ENCODE measurements at places on chromosomes 1 and 21. TPM values are rescaled to one million over a fixed set of nuclear protein-coding genes. Genes with fewer than 3 reads are reported as not detected.

- peaks cover 3% of the 10 kb centered on the region for H3K4me1 ChIP-seq
- no peak overlapping the region for H3K27ac ChIP-seq
- DNase-seq = no peak
- H3K36me3 ChIP-seq = no peaks in the 10 kb centered on the region
These were observed 27.8 kb upstream of the HYI start for GRCh38 chr1:43481491-43481890.

GRCh38 chr1:116712510-116712909 lies 41.7 kb upstream of the CD2 start:
- H3K4me3 ChIP-seq = no peak overlapping the region
- no peaks in the 10 kb centered on the region for H3K36me3 ChIP-seq
- no peak overlapping the region for H3K27ac ChIP-seq
- H3K4me1 ChIP-seq = no peaks in the 10 kb centered on the region
- H3K27me3 ChIP-seq = no peaks in the 10 kb centered on the region

DNA sequence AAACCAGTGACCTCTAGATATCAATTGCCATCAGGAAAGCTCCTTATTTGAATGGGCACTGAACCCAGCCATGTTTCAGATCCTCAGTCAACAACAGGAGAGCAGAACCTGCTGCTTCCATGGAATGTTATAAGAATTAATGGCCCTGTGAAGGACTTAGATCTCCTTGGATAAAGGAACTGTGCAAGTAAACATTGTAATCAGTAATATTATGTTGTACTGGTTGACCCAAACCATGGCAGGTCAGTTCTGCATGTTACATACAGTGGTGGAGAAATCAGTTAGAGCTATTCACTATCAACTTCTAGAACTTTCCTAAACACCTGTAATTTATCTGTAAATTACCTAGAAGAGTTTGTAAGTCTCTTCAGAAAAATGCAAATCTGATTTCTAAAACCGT lies 11.2 kb upstream of the CLDN8 start:
- H3K27me3 ChIP-seq = no peaks in the 10 kb centered on the region
- H3K36me3 ChIP-seq = no peaks in the 10 kb centered on the region
- no peak overlapping the region for H3K4me3 ChIP-seq
- H3K4me1 ChIP-seq = no peaks in the 10 kb centered on the region
- no peak for DNase-seq

GRCh38 chr1:167554028-167554779 lies 642 bp upstream of the CREG1 start:
- peak overlapping the region; percentile 32 for H3K4me3 ChIP-seq
- no peaks in the 10 kb centered on the region for H3K36me3 ChIP-seq
- no peak for DNase-seq

- H3K27me3 ChIP-seq = no peaks in the 10 kb centered on the region
- peak overlapping the region; percentile 56 for H3K27ac ChIP-seq
- DNase-seq = no peak
- peaks cover 35% of the 10 kb centered on the region for H3K4me1 ChIP-seq
- H3K36me3 ChIP-seq = peaks cover 10% of the 10 kb centered on the region
These were observed 3.5 kb upstream of the SH3BGRL3 start for GRCh38 chr1:26276432-26276838.

- H3K4me1 ChIP-seq = peaks cover 9% of the 10 kb centered on the region
- no peaks in the 10 kb centered on the region for H3K27me3 ChIP-seq
- H3K36me3 ChIP-seq = no peaks in the 10 kb centered on the region
- peak overlapping the region; percentile 2 for H3K27ac ChIP-seq
These were observed 50.8 kb upstream of the CLIC4 start for GRCh38 chr1:24694380-24694843.

The NSUN4 gene
- total RNA-seq = 11.9 TPM

- no peaks in the 10 kb centered on the region for H3K36me3 ChIP-seq
- DNase-seq = no peak
- H3K4me1 ChIP-seq = peaks cover 6% of the 10 kb centered on the region
- H3K27ac ChIP-seq = no peak overlapping the region
- no peak overlapping the region for H3K4me3 ChIP-seq
These were observed 18.0 kb downstream of the UMODL1 start for GRCh38 chr21:42089093-42089631.

DNA sequence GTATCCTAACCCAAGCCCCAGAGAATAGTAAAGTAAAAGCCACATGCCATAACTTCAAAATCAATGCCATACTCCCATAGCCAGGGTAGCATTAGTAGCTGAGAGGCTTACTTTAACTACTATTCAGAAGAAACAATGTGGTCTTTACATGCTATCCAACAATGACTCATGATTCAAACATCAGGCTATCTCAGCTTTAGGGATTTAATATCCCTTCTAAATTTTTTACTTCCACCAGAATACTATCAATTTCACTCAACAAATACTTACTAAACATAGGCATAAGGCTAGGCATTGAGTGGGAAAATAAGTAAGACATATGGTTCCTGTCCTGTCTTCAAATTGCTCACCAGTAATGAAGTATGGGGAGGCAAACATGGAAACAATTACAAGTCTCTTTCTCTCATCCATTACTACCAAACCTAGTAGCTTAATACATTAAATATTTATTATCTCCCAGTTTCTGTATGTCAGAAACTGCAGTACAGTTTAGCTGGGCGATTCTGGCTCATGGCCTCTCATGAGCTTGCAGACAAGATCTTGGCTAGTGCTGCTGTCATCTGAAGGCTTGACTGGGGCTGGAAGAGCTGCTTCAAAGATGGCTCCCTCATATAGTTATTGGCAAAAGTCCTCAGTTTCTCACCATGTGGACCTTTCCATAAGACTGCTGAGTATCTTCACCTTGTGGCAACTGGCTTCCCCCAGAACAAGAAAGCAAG lies 30.7 kb downstream of the EVI5 start:
- H3K27me3 ChIP-seq = no peaks in the 10 kb centered on the region
- peak; percentile 90 for DNase-seq
- no peaks in the 10 kb centered on the region for H3K36me3 ChIP-seq
- peaks cover 15% of the 10 kb centered on the region for H3K4me1 ChIP-seq
- H3K4me3 ChIP-seq = no peak overlapping the region

The BOLA1 gene
- 4.4 TPM for total RNA-seq

The TPTE gene
- total RNA-seq = not detected

The TRIM62 gene
- total RNA-seq = 2.8 TPM

DNA sequence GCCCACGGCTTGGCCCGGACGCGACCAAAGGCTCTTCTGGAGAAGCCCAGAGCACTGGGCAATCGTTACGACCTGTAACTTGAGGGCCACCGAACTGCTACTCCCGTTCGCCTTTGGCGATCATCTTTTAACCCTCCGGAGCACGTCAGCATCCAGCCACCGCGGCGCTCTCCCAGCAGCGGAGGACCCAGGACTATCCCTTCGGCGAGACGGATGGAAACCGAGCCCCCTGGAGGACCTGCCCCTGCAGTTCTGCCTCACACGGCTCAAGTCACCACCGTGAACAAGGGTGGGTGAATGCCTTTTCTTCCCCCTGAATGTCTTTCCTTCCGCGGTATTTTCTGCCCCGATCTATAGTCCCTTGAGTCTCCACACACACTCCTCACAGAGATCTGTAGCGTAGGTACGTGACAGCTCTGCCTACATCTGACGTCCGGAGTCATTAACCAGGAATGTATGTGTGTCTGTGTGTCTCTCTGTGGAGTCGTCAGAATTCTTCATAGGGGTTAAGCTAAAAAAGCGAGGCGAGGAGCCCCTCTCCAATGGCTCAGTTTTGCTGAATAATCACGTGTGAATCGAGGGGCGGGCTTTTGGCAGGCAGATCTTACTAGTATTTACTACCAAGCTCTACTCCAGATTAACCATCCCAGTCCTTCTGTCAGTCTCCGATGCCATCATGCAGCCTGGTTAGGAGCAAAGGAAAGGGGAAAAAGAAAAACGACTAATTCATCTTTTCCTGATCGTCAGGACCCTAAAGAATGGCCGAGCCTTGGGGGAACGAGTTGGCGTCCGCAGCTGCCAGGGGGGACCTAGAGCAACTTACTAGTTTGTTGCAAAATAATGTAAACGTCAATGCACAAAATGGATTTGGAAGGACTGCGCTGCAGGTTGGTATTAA lies at the start of gene CDKN2C:
CDKN2C (plus strand) TSS at position 635 of the 898 bp plus-strand sequence; CDS start at position 759, 124 bp downstream.
- H3K27me3 ChIP-seq = no peaks in the 10 kb centered on the region
- peak within 1 kb of the TSS; percentile 89 for H3K27ac ChIP-seq
- H3K4me3 ChIP-seq = peak within 1 kb of the TSS; percentile 88

The HNRNPCL2 gene
- not detected for total RNA-seq

DNA sequence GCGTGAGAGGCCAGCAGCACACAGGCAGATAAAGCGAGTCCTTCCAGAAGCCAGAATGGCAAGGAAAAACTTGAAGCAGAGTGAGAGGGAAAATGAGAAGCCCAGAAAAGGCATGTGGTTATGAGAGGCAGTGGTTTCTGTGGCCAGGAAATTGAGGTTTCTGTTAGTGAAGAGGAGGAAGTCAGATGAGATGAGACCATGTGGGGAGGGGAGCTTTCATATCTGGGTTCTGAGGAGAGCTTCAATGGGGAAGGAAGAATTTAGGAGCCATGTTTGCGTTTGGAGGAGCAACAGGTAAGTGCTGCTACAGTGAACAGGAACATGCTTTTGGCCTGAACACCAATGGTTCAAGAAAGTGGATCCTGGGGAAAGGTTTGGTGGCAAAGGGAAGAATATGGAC lies 6.1 kb upstream of the CD1A start:
- DNase-seq = no peak
- no peak overlapping the region for H3K4me3 ChIP-seq

The GJA9 gene
- not detected for total RNA-seq

The NUF2 gene
- total RNA-seq = 18.5 TPM

The OR6K3 gene
- not detected for total RNA-seq

GRCh38 chr1:87497380-87498203 lies 168.9 kb downstream of the LMO4 start:
- no peaks in the 10 kb centered on the region for H3K27me3 ChIP-seq
- no peak overlapping the region for H3K4me3 ChIP-seq
- no peak overlapping the region for H3K27ac ChIP-seq
- no peaks in the 10 kb centered on the region for H3K4me1 ChIP-seq
- DNase-seq = no peak

The NUP210L gene
- total RNA-seq = under 0.01 TPM

DNA sequence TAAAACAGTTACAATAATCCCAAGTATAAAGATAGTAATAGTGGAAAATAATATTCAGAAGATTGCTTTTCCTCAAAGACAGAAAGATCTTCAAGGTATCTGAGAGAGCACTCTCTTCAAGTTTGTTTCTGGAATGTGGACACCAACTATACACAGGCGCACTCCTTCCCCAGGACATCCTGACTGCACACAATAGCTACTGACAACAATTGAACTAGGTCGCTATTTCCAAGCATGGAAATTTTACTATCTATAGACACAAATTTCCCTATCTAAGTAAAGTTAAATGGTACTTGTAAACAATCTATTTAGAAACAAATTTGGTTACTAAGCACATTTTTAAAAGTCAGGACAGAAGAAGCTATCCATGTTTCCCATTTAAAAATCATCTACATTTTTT lies 19.1 kb downstream of the ARHGAP29 start:
- DNase-seq = no peak
- peaks cover 4% of the 10 kb centered on the region for H3K36me3 ChIP-seq
- no peak overlapping the region for H3K4me3 ChIP-seq
- H3K27me3 ChIP-seq = no peaks in the 10 kb centered on the region

GRCh38 chr1:202018468-202019234 lies 8.3 kb downstream of the ELF3 start:
- H3K27ac ChIP-seq = no peak overlapping the region
- DNase-seq = no peak
- peaks cover 12% of the 10 kb centered on the region for H3K27me3 ChIP-seq
- H3K4me1 ChIP-seq = peaks cover 18% of the 10 kb centered on the region
- no peaks in the 10 kb centered on the region for H3K36me3 ChIP-seq

- no peaks in the 10 kb centered on the region for H3K36me3 ChIP-seq
- H3K27me3 ChIP-seq = no peaks in the 10 kb centered on the region
- peaks cover 32% of the 10 kb centered on the region for H3K4me1 ChIP-seq
- H3K27ac ChIP-seq = peak overlapping the region; percentile 92
- peak; percentile 98 for DNase-seq
These were observed 12.3 kb downstream of the PHLDA3 start for GRCh38 chr1:201456499-201457309.

The XKR8 gene
- total RNA-seq = 1.1 TPM

The DSCAM gene
- under 0.01 TPM for total RNA-seq

DNA sequence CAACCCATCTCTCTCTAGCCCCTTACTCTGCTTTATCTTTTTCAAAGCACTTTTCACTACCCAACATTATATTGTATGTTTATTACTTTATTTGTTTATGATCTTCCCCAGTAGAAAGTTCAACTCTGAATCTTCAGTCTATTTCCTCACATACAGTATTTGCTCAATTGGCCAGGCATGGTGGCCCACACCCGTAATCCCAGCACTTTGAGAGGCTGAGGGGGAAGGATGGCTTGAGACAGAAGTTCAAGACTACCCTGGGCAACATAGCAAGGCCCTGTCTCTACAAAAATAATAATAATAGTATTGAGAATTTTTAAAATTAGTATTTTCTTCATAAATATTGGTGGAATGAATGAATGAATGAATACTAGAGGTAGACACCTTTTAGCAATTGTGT lies 1.2 kb downstream of the STPG1 start:
- H3K4me1 ChIP-seq = peaks cover 2% of the 10 kb centered on the region
- no peaks in the 10 kb centered on the region for H3K36me3 ChIP-seq
- no peak overlapping the region for H3K27ac ChIP-seq

DNA sequence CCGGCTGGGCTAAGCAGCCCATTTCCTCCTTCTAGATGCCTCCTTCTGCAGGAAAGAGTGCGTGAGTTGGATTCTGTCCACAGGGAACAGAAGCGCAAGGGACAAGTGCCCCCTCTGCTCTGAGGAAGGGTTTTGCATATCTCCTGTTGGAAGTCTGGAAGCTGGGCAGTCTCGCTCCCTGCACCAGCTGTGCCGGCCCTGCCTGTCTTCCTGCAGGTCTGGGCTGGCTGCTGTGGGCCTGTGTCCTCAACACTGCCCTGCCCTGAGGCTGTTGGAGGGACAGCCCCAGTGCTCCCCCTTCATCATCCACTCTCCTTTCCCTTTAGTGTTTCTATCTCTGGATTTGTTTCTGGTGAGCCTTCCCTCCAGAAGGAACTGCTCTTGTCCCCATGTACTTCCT lies 21.8 kb downstream of the ADARB1 start:
- DNase-seq = no peak
- no peak overlapping the region for H3K4me3 ChIP-seq
- peaks cover 30% of the 10 kb centered on the region for H3K36me3 ChIP-seq
- H3K27ac ChIP-seq = no peak overlapping the region

DNA sequence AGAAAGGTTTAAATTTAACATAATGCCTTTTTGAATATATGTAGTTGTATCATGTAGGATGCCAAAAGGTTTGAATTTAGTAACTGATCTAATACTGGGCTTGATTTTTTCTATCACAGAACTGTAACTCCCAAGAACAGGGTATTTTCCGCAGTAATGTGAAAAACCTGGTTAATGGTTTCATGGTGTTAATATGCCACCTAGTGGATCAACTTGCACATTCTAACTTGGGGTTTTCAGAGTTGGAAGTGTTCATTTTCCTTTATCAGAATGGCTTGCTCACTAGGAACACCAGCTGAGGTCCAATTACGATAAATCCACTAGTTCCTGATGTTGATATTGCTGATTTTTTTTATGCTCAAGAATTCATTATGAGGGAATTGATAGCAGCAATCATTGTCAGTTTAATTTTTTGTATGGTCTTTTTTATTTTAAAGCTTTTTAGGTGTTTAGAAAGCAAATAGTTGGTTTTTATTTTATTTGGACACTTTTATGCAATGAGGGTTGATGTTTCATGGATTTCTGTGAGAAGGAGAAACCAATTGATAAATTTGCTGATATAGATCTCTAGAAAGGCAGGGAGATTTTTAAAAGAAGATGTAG lies 157.2 kb downstream of the PLA2G4A start:
- no peak overlapping the region for H3K4me3 ChIP-seq
- H3K36me3 ChIP-seq = no peaks in the 10 kb centered on the region
- peaks cover 6% of the 10 kb centered on the region for H3K4me1 ChIP-seq
- peak; percentile 78 for DNase-seq
- no peak overlapping the region for H3K27ac ChIP-seq
